ENCODE measurements at places on chromosomes 16 and 17.
A peak's percentile ranks its signal among the peaks of the same experiment; 100 is the strongest.

- DNase-seq, result no peak
Measured at GRCh38 chr16:75589306-75589705, 23.1 kb downstream of the GABARAPL2 start.

- DNase-seq, result no peak
Measured at GRCh38 chr16:8798535-8799157, 1.0 kb downstream of the PMM2 start.

GRCh38 chr17:75250009-75250471, 11.4 kb downstream of the GGA3 start:
- no peak for DNase-seq

DNA sequence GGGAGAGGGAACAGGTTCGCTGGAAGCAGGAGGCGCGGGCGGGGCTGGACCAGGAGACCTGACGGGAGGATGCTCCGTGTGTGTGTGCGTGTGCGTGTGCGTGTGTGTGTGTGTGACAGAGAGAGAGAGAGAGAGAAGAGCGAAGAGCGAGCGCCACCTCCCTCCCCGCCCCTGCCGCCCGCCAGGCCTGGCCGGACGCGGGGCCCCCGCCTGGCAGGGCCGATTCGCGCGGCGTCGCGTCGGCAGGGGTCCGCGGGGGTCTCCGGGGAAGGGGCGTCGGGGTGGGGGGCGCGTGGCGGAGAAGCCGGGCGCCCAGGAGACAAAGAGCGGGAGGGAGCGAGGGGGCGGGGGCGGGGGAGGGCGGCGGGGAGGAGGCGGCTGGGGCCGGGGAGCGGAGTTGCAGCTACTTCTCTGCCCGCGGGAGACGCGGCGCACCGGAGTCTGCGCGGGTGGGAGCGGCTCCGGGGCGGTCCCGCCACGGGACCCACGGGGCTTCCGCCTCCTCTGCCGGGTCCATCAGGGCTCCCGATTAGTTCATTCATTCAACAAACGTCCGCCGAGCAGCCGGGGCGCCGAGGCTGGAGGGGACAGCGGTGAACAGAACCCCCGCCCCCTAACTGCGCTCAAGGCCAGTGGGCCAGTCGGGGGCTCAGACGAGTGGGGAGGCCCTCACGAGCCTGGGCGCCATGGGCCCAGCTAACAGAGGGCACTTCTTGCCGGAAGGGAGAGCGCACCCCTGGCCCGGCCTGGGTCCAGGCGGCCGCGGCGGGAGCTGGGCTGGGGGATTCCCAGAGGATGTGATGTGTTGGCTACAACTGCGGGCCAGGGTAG, at the start of gene SAMD14:
SAMD14 (minus strand) TSS at position 433 of the 831 bp plus-strand sequence. CDS start 5,201 bp downstream, outside the sequence.
- peak; percentile 70 for DNase-seq

DNA sequence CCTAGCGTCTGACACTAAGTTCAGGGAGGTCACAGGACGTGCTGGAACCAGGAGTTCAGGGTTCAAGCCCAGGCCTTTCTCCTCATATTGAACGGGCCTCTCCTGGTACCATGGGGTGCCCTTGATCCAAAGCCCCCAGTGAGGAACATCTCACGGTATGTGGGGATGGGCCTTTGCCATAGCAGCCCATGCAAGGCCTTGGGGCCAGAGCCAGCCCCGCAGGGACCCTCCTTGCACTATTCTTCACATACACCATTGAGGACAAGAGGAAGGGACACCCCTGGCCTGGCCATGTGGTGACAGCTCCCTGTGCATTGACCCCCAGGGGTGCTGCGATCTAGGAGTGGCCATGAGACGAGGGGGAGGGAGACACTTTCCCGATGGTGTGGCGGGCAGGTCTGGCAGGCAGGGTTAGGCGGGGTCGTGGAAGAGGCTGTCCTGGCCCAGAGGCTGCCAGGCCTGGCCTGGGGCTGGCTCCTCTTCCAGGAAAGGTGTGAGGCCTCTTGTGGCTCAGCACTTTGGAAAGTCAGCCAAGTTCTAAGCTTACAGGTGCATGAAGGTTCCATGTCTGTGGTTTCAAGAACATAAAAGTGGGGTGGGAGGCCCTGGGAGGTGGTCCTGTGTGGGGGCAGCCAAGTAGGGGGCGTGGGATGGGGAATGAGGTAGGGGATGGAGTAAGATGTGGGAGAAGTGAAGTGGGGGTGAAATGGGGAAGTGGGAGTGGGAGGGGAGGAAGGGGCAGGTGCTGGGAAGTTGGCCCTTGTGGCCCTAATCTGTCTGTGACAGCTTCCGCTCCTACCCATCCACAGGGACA, 88.7 kb upstream of the CBX4 start:
- DNase-seq, result no peak

DNA sequence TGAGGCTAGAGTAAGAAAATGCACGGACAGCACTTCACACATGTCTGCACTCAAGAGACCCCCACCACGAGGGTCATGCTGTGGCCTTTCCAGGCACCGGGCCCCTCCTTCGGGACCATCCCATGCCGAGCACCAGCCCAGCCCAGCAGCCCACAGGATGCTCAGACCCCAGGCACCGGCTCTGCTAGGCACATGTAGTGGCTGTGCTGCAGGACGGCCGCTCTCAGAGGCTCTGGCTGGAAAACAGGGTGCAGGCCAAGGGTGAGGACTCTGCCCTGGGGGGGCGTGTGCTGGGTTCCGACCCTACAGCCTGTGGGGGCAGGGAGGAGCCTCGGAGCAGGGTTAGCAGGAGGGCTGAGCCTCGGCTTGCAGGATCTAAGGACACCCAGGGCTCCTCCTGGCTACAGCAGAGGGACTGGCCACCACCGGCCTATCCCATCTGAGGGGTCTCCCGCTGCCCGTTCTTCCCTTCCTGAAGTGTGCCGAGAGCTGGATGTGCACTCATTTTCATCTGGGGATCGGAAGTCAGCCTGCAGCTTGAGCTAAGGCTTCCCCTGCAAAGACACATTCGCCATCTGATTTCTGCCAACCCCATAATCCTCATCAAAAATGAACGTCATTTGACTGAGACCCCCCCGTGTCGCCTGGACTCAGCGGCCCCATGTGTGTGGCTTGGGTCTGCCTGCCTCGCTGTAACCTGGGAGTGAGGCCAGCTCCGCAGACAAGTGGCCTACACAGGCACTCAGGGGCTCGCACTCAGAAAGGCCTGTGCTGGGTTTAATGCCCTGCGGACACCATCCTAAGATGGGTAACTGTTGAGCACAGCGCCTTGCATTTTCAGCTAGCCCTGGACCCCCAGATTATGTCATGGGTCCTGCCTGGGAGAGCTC, 293.1 kb upstream of the FOXF1 start:
- no peak for DNase-seq

DNA sequence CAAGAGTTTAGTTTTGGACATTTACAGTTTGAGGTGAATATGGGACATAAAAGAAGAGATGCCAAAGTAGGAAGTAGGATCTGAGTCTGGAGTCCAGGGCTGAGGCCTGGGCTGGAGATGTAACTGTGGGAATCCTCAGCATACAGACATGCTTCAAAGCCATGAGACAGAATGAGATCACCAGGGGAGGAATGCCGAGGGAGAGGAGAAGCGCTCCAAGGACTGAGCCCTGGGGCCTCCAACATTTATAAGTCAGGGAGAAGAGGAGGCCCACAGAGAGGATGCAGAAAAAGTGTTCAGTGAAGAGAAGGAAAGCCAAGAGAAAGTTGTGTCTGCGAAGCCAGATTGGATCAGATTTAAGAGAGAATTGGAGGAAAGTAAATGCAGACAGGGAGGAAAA, 277.5 kb upstream of the MYOCD start:
- no peak for DNase-seq

GRCh38 chr16:78321620-78322360, 222.3 kb downstream of the WWOX start:
- peak; percentile 43 for DNase-seq
